Thoracic aorta (tissue), 2 donors: ENCODE measurements at places on chromosomes 1 and 21.

DNA sequence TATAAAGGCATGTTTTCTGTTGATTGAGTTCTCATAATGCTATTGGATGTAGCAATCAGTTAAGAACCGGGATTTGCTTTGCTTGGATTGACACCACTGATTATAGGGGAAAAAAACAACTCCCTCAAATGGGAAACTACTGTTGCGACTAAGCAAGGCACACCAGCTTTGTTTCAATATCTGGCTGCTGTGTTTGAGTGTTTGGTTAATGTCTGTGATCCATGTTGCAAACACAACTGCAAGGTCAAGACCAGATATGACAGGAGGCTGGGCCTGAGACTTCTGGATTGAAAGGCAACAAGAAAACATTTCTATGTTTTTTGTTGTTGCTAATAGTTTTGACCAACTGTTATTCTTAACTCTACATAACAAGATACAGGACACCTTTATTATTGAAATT, 50.7 kb downstream of the MTR start:
- no peak overlapping the region for H3K4me3 ChIP-seq
- no peak for DNase-seq
- no peak overlapping the region for H3K27ac ChIP-seq
- H3K27me3 ChIP-seq, result no peaks in the 10 kb centered on the region
- no peaks in the 10 kb centered on the region for H3K36me3 ChIP-seq

- no peak overlapping the region for H3K4me3 ChIP-seq
- no peaks in the 10 kb centered on the region for H3K4me1 ChIP-seq
- no peaks in the 10 kb centered on the region for H3K27me3 ChIP-seq
- no peak overlapping the region for H3K27ac ChIP-seq
- no peak for DNase-seq
Observed at GRCh38 chr1:91166106-91166712, 144.4 kb upstream of the ZNF644 start.

GRCh38 chr1:184118046-184118445, 66.5 kb downstream of the TSEN15 start:
- no peak for DNase-seq
- no peaks in the 10 kb centered on the region for H3K27me3 ChIP-seq
- H3K27ac ChIP-seq, result no peak overlapping the region
- no peaks in the 10 kb centered on the region for H3K4me1 ChIP-seq
- no peak overlapping the region for H3K4me3 ChIP-seq

DNA sequence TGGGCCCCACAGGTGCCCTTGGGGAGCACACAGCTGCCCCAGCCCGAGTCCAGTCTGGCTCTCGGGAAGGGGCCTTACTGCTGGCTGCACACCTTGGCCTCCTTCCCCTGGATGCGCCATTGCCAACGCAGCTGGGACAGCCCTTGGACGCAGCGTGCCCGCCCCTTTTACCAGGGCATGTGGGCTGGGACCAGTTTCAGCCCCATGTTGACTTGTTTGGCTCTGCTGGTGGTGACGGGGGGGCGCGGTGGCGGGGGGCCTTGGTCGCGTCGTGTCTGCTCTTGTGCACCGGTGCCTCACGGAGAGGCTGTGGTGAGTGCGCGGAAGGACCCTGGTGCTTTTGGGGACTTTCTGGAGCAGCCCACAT, 19.6 kb downstream of the SKI start:
- peaks cover 59% of the 10 kb centered on the region for H3K4me1 ChIP-seq
- H3K27me3 ChIP-seq, result no peaks in the 10 kb centered on the region
- peak overlapping the region; percentile 53 for H3K4me3 ChIP-seq
- H3K27ac ChIP-seq, result peak overlapping the region; percentile 23
- DNase-seq, result no peak

- peak overlapping the region; percentile 4 for H3K4me3 ChIP-seq
- DNase-seq, result no peak
- H3K4me1 ChIP-seq, result peaks cover 77% of the 10 kb centered on the region
- H3K27ac ChIP-seq, result peak overlapping the region; percentile 82
- no peaks in the 10 kb centered on the region for H3K27me3 ChIP-seq
Observed at GRCh38 chr1:67793562-67793961, 39.7 kb downstream of the GNG12 start.

DNA sequence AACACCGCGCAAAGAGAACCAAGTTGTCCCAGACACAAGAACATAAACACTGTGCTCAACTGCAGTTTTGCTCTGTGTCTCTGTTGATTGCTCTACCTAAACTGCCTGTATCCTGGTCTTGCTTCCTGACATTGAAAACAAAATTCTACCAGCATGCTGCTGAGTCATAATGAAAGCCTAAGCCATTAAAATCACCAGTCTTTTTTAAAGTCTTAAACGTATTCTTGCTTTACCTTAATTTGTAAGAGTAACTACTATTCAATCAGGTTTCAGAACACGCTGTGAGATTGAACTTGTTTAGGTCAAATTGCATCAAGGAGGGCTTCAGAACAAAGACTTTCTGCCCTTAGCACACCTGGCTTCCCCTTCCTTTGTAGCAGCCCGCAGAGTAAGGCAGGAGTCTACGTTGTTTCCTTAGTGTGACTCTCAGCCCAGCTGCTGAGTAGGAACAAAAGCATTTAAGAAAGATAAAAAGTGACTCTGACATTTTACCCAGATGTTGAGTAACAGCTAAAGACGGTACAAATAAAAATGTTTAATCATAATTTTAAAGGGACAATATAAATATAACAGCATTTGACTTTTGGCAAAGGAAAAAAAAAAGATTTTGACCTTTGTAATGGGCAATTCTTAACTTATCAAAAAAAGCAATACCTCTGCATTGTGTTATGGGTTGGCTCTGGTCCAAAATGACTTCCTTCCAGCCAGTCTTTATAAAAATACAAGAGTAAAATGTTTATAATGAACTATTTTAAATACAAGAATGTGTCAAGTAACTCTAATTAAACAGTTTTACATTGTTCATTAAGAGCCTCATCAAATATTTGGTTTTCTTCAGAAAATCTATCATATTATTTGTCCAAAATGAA, 186.9 kb upstream of the ADGRL4 start:
- H3K4me3 ChIP-seq, result no peak overlapping the region
- H3K27me3 ChIP-seq, result no peaks in the 10 kb centered on the region
- DNase-seq, result no peak
- no peaks in the 10 kb centered on the region for H3K36me3 ChIP-seq

DNA sequence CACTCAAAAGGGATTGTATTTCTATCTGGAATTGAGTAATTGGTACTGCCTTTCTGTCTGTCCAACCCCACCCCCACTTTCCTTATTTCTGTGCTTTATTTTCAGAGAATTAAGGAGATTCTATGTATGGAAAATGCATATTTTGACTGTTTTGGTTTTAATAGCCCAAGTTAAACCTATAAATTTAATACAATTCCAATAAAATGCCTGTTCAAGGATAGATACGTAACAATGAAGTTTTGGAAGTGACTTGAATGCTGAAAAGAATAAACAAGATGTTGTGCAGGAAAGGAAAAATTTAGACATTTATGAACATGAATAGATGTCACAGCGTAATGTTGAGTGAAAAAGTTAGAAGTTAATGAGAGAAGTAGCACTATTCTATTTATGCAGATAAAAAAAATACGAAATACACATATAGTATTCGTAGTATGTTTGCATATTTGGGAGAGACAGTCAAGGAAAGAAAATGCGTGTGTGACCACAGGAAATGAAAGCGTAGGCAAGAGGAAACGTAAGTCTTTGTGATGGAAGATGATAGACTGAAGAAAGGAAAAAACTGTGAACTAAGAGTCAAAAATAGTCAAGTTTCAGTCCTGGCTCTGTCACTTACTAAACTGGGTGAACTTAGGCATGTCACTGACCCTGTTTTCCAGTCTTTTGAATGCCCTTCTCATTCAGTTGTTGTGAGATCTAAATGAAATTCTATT, 62.1 kb downstream of the MEF2D start:
- H3K4me1 ChIP-seq, result peaks cover 16% of the 10 kb centered on the region
- peaks cover 68% of the 10 kb centered on the region for H3K27me3 ChIP-seq
- H3K4me3 ChIP-seq, result no peak overlapping the region
- DNase-seq, result no peak

- H3K27ac ChIP-seq, result peak overlapping the region; percentile 87
- peak; percentile 5 for DNase-seq
- no peaks in the 10 kb centered on the region for H3K27me3 ChIP-seq
Observed at GRCh38 chr1:107057197-107058133, 991 bp downstream of the PRMT6 start.

GRCh38 chr1:229222081-229222480, 48.8 kb upstream of the RAB4A start:
- peaks cover 18% of the 10 kb centered on the region for H3K4me1 ChIP-seq
- H3K27me3 ChIP-seq, result no peaks in the 10 kb centered on the region
- DNase-seq, result no peak
- H3K36me3 ChIP-seq, result no peaks in the 10 kb centered on the region
- H3K4me3 ChIP-seq, result no peak overlapping the region

DNA sequence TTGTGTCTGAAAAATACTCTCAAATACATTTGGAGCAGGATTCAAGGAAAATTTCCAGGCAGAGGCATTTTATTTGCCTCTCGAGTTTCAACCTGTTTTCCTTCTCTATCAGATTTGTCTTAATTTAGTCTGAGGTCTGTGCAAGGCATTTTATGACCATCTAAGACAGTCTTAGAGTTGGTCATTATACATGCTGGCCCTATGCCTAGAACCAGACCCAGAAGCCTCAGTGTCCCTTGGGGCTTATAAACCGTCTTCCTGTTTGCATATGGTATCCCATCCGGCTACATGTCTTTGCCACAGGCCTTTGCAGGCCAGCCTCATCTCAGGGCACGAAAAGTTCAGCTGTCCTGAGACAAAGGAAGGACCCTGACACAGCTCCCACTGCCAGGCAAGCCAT, 346.1 kb downstream of the SIPA1L2 start:
- no peak for DNase-seq
- H3K4me3 ChIP-seq, result no peak overlapping the region
- no peaks in the 10 kb centered on the region for H3K4me1 ChIP-seq
- H3K27ac ChIP-seq, result no peak overlapping the region

DNA sequence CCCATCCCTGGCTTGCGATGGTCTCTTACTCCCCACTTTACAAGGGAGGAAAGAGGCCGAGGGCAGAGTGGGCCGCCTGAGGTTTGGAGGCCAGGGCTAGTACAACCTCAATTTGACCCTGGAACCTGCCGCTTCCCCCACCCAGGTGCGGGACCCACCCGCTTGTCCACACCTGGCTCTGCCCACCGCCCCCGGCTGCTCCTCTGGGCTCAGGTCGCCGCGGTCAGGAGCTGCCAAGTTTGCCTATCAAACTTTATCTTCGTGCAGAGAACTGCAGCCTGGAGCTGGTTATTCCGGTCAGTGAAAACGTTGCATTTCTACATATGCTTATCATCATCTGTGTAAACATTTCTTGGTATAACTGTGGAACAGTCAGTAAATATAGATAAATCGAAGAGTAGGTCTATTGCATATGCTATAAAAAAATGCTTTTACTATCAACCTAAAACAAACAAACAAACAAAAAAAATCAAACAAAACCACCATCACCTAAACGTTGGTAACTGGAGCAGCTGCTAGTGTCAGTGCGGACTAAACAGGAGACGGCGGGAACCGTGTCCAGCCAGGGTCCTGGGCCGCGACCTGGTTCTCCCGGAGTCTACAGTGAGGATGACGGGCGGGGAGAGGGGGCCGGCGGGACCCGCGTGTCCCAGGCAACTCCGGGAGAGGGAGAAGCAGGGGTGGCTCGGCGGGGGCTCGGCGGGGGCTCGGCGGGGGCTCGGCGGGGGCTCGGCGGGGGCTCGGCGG, 906 bp upstream of the ADARB1 start:
- H3K4me3 ChIP-seq, result peak overlapping the region; percentile 84
- no peak for DNase-seq
- H3K36me3 ChIP-seq, result no peaks in the 10 kb centered on the region
